ENCODE measurements at places on chromosomes 2 and 18. TPM values are rescaled to one million over a fixed set of nuclear protein-coding genes. Genes with fewer than 3 reads are reported as not detected.

ERMN gene
- not detected for total RNA-seq

FAM117B gene
- total RNA-seq, result 2.4 TPM

LBH gene
- 87.4 TPM for total RNA-seq

HOXD11 gene
- 17.3 TPM for total RNA-seq

CTIF gene
- total RNA-seq, result 9.8 TPM

UGT1A7 gene
- total RNA-seq, result not detected

SP9 gene
- total RNA-seq, result 0.74 TPM

UGT1A3 gene
- not detected for total RNA-seq

MATN3 gene
- total RNA-seq, result 13.4 TPM

RAB11FIP5 gene
- 52.2 TPM for total RNA-seq

HOXD12 gene
- total RNA-seq, result not detected

SLC5A7 gene
- not detected for total RNA-seq

BOK gene
- 0.60 TPM for total RNA-seq

NTSR2 gene
- not detected for total RNA-seq

SLC19A3 gene
- total RNA-seq, result 0.10 TPM

GALR1 gene
- total RNA-seq, result not detected

SIX3 gene
- total RNA-seq, result not detected

LYPD6B gene
- not detected for total RNA-seq

RTP5 gene
- not detected for total RNA-seq

L3MBTL4 gene
- total RNA-seq, result not detected

GPR45 gene
- total RNA-seq, result not detected

GPR17 gene
- total RNA-seq, result 0.45 TPM
